ENCODE measurements at places on chromosomes 13 and 19.

DNA sequence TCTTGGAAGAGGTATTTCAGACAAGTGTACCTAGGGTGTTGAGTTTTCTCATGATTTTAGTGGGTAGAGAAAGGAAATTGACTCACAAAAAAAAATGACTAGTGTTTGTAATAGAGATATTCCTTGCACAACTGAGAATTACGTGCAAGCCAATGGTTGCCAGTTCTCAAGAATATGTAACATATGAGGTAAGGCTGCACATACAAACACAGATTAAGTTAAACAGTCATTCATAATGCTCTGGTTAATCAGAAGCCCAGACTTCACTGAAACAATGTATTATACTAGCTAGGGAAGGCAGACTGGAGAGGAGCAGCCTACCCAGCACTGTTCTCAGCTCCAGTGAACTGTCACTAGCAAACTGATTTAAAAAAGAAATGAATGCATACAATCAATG, 418.3 kb downstream of the DIAPH3 start:
- peaks cover 8% of the 10 kb centered on the region for H3K36me3 ChIP-seq
- peaks cover 4% of the 10 kb centered on the region for H3K4me1 ChIP-seq
- H3K4me3 ChIP-seq = no peak overlapping the region

GRCh38 chr19:7869910-7870511, 4.2 kb downstream of the PRR36 start:
- peaks cover 55% of the 10 kb centered on the region for H3K27me3 ChIP-seq
- H3K27ac ChIP-seq = peak overlapping the region; percentile 32
- no peaks in the 10 kb centered on the region for H3K36me3 ChIP-seq
- peak; percentile 77 for DNase-seq

DNA sequence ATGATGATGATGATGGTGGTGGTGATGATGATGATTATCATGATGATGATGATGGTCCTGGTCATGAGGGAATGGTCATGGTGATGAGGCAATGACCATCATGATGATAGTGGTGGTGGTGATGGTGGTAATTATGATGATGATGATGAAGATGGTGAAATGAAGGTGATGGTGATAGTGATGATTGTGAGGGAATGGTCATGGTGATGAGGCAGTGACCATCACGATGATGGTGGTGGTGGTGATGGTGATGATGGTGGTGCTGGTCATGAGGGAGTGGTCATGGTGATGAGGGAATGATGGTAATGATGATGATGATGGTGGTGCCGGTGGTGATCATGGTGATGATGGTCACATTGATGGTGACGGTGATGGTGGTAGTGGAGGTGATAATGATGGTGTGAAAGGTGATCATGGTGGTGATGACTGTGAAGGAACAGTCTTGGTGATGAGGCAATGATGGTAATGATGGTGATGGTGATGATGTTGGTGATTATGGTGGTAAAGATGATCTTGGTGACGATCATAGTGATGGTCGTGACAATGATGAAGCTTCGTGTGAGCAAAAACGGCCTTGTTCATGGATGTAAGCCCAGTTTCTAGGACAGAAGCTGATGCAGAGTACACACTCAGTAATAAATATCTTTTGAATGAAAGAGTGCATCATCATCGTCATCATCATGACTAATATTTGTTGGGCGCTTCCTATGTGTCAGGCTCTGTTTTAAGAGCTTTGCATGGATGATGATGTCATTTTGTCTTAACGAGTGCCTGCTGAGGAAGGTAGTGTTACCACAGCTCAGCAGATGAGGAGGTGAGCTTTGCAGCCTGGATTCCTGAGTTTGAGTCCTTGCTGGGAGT, 17.3 kb downstream of the SBK2 start:
- H3K27me3 ChIP-seq = no peaks in the 10 kb centered on the region
- DNase-seq = no peak
- H3K4me1 ChIP-seq = peaks cover 3% of the 10 kb centered on the region
- no peaks in the 10 kb centered on the region for H3K36me3 ChIP-seq
- no peak overlapping the region for H3K4me3 ChIP-seq

DNA sequence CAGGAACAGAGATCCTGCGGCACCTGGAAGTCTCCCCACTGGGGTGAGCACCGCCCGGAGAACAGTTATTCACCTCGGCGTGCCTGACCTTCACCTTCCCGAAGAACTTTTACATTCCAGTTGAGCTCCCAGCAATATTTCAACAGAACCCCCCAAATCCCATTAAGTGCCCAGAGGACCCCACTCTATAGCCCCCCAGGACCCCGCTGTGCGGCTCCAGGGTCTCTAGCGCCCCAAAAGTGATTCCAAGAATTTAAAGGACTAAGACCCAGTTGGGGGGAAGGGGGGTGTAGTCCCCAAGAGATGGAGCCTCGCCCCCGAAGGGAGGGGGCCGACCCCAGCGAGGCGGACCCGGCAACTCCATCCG, 480 bp downstream of the GPR108 start:
- H3K4me1 ChIP-seq = peaks cover 36% of the 10 kb centered on the region
- H3K27me3 ChIP-seq = no peaks in the 10 kb centered on the region
- peaks cover 6% of the 10 kb centered on the region for H3K36me3 ChIP-seq
- DNase-seq = no peak
- peak overlapping the region; percentile 99 for H3K27ac ChIP-seq

- peaks cover 63% of the 10 kb centered on the region for H3K27me3 ChIP-seq
- H3K36me3 ChIP-seq = no peaks in the 10 kb centered on the region
Measured at GRCh38 chr19:35509018-35509652, 4.3 kb downstream of the DMKN start.

DNA sequence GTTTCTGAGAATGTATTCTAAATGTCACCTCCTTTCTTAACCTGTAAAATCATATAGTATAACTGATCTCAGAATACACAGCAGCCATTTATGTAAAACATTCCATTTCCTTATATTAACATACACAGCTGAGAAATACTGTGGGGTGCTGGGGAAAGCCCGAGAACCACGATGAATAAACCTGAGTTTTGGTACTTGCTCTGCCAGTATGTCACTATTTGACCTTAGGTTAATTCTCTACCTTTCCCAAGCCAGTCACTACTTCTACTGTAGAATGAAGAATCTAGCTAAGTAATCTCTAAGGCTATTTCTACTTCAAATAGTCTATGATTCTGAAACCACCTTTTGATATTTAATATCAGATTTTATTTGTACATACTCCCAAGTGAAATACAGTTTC, 173.7 kb downstream of the TBC1D4 start:
- no peaks in the 10 kb centered on the region for H3K27me3 ChIP-seq
- H3K4me3 ChIP-seq = no peak overlapping the region
- peaks cover 38% of the 10 kb centered on the region for H3K36me3 ChIP-seq
- peaks cover 13% of the 10 kb centered on the region for H3K4me1 ChIP-seq
- DNase-seq = no peak
- no peak overlapping the region for H3K27ac ChIP-seq

DNA sequence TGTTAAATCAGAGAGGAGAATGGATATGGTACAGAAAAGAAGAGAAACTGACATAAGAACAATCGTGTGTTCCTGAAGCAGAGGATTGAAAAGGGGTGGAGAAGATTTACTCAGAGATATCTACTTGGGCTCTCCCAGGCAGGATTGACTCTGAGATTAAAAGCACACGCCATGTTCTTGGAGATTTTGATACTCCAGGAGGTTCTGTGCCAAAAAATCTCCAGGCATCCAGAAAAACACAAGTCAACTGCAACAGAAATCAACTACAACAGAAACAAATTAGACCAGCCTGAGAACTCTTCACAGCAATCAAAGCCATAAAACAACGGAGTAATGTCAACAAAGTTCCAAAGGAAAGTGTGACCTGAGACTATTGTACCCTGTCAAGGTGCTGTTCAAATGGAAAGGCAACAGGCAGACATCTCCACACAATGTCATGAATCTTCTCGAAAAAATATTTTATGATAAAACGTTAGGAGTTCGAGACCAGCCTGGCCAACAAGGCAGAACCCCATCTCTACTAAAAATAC, 104.2 kb downstream of the UBL3 start:
- no peaks in the 10 kb centered on the region for H3K36me3 ChIP-seq
- H3K27ac ChIP-seq = peak overlapping the region; percentile 2
- DNase-seq = no peak

GRCh38 chr19:10424011-10424637, 3.8 kb downstream of the PDE4A start:
- peaks cover 82% of the 10 kb centered on the region for H3K4me1 ChIP-seq
- DNase-seq = peak; percentile 78
- H3K4me3 ChIP-seq = peak overlapping the region; percentile 81
- H3K27me3 ChIP-seq = peaks cover 2% of the 10 kb centered on the region

GRCh38 chr13:78662467-78662866, 3.5 kb upstream of the OBI1 start:
- H3K4me1 ChIP-seq = peaks cover 33% of the 10 kb centered on the region
- H3K36me3 ChIP-seq = peaks cover 2% of the 10 kb centered on the region
- H3K4me3 ChIP-seq = peak overlapping the region; percentile 12

DNA sequence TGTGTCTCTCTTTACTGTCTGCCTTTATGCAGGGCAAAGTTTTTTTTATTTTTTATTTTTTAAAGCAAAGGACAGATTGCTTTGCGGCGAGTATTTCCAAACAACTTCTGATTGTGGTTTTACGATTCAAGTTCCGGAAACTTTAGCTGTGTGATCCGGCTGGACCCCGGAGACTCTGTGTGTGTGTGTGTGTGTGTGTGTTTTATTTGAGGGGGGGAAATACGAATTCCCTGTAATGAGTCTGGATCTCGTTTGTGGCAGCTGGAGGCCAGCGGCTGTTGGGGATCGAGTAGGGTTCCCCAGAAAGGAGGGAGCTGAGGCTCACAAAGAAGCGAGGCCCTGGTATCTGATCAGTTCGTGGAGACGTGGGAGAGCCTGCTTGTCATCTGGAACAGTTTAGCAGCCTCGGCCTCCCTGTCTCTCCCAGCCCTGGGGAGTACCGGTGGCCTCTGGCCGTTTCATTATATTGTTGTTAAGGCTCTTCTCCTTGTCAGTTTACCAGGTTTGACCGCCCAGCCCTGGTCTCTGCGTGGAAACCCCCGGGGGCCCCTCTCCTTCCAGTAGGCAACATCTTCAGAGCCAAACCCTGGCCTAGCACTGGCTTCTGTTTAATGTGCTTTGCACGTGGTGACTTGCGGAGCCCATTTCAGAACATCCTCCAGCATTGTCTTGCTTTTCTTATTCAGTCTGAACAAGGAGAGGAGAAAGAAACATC, 1.3 kb downstream of the FARP1 start:
- peaks cover 15% of the 10 kb centered on the region for H3K4me1 ChIP-seq
- H3K4me3 ChIP-seq = peak overlapping the region; percentile 47
- H3K36me3 ChIP-seq = no peaks in the 10 kb centered on the region
- H3K27ac ChIP-seq = no peak overlapping the region
- DNase-seq = no peak

GRCh38 chr19:50793558-50794065, 3.4 kb downstream of the ACP4 start:
- peaks cover 5% of the 10 kb centered on the region for H3K4me1 ChIP-seq
- DNase-seq = no peak
- H3K36me3 ChIP-seq = peaks cover 14% of the 10 kb centered on the region

- H3K4me3 ChIP-seq = no peak overlapping the region
- peaks cover 32% of the 10 kb centered on the region for H3K27me3 ChIP-seq
- H3K27ac ChIP-seq = no peak overlapping the region
- H3K36me3 ChIP-seq = no peaks in the 10 kb centered on the region
Measured at GRCh38 chr19:10510301-10510802, 6.9 kb downstream of the S1PR5 start.

GRCh38 chr13:32548837-32549236, 10.2 kb upstream of the N4BP2L2 start:
- H3K27me3 ChIP-seq = peaks cover 2% of the 10 kb centered on the region
- no peak overlapping the region for H3K4me3 ChIP-seq
- H3K4me1 ChIP-seq = no peaks in the 10 kb centered on the region
- peaks cover 2% of the 10 kb centered on the region for H3K36me3 ChIP-seq
- no peak for DNase-seq

DNA sequence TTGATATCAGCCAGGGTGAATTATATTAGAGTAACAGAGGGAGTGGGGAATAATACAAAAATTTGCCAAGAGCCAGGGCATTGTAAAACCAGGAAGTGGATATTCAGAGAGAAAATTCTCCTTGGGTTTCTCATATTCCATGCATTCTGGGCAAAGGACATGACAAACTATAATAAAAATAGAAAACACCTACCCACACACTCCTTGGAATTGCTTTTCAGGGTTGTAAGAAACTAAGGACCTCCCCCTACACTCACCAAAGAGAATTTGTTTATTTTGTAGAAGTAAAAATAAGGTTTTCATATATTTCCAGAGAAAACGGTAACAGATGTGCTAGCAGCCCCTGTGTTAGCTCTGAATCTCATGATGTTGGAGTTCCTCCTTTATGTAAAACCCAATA, 649.6 kb downstream of the SLITRK1 start:
- H3K27ac ChIP-seq = no peak overlapping the region
- no peaks in the 10 kb centered on the region for H3K4me1 ChIP-seq
- H3K27me3 ChIP-seq = no peaks in the 10 kb centered on the region
- H3K36me3 ChIP-seq = no peaks in the 10 kb centered on the region
- no peak for DNase-seq

GRCh38 chr19:47296036-47296435, 13.6 kb upstream of the C5AR1 start:
- no peak overlapping the region for H3K27ac ChIP-seq
- H3K4me3 ChIP-seq = no peak overlapping the region
- H3K36me3 ChIP-seq = no peaks in the 10 kb centered on the region
- no peaks in the 10 kb centered on the region for H3K27me3 ChIP-seq
- peak; percentile 86 for DNase-seq

GRCh38 chr13:111219950-111220349, 100.5 kb upstream of the TEX29 start:
- no peak overlapping the region for H3K27ac ChIP-seq
- no peak for DNase-seq
- H3K4me1 ChIP-seq = peaks cover 16% of the 10 kb centered on the region
- no peaks in the 10 kb centered on the region for H3K27me3 ChIP-seq

DNA sequence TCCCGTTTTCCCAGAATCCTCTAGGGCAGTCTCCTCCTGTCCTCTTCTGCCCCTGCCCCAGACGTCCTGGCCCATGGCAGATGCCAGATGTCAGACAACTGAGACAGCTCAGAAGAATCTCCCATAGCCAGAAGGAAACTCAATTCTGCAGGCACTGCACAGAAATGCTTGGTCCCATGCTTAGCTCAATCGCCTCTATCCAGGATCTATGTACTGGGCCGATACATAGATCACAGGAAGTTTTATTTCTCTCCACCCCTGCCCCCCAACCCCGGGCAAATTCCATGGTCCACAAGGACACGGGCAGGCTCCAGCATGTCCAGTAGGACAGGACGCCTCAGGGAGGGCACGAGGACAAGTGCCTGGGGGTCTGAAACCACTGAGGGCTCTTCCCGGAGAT, 4.8 kb downstream of the MBD3 start:
- peaks cover 18% of the 10 kb centered on the region for H3K36me3 ChIP-seq
- DNase-seq = no peak
- no peak overlapping the region for H3K27ac ChIP-seq
- H3K27me3 ChIP-seq = no peaks in the 10 kb centered on the region

Measured in activated CD8-positive, alpha-beta memory T cell treated with anti-CD3 and anti-CD28 coated beads, Interleukin-2, amount 10 ng/mL, durations not matched to agents 7 days and 5 days (primary cell).